WTC11 (cell line): ENCODE measurements at places on chromosomes 2 and 18.

- DNase-seq, result no peak
These were observed 154.7 kb downstream of the EML6 start for GRCh38 chr2:54878182-54878581.

DNA sequence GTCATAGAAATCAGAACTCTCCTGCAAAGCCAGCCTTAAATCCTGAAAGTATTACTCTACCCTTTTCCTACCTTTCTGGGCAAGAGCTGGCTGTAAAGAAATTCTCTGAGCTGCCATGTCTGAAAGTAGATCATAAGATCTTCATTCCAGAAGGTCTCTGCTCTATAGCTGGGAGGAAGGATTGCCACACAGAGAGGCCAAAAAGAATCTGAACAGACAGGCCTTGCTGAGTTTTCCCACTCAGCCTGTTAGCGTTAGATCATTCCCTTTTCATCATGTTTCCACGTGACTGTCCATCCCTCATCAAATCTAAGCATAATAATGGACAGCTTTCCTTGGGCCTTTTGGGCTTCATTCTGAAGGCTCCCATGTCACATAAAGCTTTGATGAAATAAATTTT is 43.2 kb upstream of the FHL2 start:
- no peak for DNase-seq

GRCh38 chr2:85357736-85358135 is 3.2 kb downstream of the ELMOD3 start:
- DNase-seq, result no peak

DNA sequence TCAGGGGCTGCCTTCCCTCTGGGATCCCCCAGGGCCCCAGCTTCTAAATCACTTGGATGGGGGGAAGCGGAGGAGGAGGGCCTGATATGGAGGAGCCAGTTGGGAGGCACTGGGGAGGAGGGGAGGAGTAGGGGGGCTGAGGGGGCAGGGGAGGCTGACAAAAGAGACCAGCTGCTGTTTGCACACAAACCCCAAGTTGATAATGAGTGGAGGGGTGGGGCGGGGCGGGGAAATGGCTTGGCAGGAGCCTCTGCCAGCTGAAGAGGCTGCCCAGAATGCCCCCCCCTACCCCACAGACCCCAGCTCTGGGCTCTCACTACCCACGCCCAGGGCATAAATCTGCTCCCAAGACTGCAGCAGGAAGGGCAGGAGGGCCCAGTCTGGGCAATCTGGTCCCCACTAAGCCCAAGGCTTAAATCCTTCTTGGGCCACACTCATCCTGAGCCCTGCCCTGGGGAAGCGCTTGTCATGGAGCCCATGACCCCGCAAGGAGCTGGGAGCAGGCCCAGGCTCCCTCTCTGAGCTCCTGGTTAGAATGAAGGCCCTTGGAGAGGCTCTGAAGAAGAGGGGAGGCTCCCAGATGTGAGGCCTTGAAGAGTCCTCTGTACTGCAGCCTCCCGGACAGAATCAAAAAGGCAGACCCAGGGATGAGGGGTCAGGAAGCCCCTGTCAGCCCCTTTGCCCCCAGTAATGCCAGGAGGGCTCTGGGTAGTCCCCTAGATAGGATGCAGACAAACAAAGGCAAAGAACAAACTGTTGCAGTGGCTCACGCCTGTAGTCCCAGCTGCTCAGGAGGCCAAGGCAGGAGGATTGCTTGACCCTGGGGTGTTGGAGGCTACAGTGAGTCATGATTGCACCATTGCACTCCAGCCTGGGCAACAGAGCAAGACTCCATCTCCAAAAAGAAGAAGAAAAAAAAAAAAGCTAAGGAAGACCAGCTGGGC is 24.8 kb upstream of the PTMA start:
- no peak for DNase-seq

DNA sequence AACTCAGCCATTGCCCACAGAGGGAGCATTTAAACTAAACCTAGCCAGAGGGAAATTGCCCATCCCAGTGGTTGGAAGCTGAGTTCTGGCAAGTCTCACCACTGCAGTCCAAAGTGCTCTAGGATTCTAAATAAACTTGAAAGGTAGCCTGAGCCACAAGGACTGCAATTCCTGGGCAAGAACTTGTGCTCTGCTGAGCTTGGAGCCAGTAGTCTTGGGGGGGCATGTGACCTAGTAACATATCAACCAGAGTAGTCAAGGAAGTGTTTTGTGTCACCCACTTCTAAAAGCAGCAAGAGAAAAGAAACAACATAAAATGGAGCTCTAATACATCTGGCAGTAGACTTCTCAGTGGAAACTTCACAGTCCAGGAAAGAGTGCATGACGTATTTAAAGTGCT is 167.0 kb downstream of the PTH2R start:
- DNase-seq, result no peak
